ENCODE measurements at places on chromosomes 5 and 9.
A peak's percentile ranks its signal among the peaks of the same experiment; 100 is the strongest.

- no peak for DNase-seq
These were observed 22.5 kb downstream of the C5orf22 start for GRCh38 chr5:31554552-31554951.

DNA sequence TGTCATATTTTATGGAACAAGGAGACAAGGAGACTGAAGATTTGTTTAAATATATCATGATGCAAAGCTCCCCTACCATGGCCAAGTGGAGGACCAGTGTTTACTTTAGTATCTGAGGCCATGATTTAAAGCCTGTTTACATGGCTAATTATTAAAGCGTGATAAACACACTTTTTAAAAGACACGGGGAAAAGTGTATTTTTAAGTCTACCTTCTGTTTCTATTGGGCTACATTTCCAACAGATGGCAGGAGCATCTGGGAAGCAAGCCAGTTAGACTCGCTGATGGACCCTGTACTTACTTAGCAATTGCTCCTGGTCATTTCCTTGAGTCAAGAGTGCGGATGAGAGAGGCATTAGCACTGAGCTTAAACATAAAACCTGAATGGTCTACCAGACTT is 480.3 kb upstream of the SEMA6A start:
- no peak for DNase-seq

DNA sequence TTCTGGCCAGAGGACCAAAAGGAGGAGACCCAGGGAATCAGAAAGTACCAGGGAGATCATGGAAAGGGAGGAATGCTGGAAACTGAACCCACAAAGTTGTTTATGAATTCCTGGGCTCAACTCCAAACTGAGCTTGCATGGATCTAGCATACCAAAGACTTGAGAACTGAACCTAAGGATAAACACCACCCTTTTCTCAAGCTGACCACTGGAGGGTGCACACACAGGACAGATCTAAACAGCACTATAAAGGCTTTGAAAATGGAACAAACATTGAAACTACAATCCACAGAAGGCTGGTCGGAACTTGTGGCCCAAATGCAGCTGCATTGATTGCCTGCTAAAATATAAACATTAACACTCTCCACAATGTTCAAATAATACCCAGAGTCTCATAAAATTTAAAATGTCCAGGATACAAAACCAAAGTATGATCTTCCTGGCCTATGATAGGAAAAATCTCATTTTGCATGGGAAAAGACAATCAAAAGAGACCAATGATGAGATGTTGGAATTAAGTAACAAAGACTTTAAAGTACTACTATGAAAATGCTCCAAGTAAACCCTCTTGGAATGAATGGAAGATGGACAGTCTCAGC is 15.6 kb upstream of the IRF1 start:
- peak; percentile 64 for DNase-seq

GRCh38 chr5:73962801-73963425 is 336.9 kb downstream of the ARHGEF28 start:
- DNase-seq, result no peak

DNA sequence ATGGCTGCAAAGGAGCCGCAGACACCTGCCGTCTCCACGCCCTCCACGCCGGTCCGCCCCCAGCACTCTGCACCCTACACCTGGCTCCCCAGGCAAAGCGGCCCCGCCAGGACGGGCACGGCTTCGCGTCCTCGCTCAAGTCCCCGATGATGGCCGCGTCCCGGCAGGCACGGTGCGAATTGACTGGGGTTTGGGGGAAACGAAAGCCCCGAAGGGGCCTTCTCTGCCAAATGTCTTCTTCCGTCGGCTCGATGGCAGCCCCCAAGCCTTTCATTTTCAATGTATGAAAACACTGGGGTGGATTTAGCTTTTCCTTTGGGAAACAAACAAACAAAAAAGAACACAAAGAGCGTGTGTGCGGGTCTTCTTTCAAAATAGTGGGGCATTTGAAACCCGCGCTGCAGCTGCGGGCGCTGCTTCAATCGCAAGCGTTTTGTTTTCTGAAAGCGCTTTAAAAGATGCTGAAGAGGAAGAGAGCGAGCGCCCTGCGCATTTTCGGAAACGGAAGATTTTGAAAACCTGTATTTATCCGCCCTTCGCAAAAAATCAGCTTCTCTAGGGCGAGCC is 160.0 kb downstream of the RMI1 start:
- DNase-seq, result no peak

DNA sequence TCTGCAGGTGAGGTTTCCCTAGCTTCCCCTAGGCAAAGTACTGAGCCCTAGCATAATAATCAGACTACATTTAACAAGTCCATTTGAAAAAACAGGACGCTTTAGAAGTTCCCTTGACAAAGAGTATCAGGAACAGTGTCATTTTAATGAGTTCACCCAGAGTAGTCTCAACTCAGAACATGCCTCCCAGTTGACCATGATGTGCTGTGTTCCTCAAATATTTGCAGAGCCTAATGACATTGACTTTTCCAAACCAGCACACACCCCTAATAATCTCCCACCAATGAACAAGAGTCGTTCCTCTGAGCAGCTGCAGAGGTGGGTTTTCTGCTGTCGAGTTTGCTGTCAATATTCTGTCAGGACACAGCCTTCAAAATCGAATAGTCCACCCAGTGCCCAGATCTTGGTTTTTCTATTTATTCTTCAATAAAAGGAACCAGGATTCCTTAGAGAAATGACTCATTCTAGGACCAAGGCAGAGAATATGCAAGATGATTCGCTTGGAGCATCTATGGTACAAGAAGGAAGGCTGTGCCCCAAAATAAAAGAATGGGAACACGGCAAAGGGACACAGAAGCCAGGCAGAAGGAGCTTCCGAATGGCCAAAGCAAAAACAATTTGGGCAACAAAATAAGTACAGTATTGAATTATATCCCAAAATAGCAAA is 57.6 kb downstream of the OTULIN start:
- DNase-seq, result no peak

DNA sequence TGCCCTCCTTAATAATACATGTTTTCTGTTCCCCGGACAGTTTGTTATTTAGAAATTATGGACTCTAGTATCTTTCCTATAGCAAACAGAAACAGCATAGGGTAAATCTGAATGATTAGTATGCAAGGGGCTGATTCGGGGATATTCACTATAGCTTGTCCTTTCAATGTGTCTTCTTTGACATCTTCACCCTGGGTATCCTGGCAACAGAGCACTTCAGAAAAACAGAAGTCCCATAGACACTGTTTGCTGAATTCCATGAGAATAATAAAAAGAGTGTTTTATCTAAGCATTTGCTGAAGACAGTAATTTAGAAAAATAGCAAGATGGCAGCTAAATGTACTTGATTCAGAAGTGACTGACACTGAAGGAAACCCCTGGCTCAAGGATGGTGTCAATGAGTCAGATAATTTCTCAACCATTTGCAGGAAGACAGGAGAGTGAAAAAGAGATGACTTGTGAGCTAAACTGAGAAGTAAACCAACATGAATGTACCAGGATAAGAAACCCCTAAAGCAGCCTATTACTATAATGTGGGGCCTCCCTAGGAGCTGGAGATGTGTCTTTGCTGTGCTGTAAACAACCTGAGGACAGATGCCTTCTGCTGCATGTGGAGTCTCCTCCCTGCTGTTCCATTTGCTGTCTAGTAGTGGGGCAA is 246.2 kb downstream of the MAN2A1 start:
- no peak for DNase-seq

DNA sequence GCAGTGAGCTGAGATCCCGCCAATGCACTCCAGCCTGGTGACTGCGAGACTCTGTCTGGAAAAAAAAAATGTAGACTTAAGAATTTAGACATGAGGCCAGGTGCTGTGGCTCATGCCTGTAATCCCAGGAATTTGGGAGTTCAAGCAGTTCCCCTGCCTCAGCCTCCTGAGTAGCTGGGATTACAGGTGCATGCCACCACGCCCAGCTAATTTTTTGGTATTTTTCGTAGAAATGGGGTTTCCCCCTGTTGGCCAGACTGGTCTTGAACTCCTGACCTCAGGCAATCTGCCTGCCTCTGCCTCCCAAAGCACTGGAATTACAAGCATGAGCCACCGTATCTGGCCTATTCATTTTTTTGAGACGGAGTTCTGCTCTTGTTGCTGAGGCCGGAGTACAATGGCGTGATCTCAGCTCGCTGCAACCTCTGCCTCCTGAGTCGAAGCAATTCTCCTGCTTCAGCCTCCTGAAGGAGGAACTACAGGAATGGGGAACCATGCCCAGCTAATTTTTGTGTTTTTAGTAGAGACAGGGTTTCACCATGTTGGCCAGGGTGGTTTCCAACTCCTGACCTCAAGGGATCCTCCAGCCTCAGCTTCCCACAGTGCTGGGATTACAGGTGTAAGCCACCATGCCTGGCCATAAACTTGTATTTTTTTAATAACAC is 14.0 kb downstream of the DDX46 start:
- DNase-seq, result no peak

DNA sequence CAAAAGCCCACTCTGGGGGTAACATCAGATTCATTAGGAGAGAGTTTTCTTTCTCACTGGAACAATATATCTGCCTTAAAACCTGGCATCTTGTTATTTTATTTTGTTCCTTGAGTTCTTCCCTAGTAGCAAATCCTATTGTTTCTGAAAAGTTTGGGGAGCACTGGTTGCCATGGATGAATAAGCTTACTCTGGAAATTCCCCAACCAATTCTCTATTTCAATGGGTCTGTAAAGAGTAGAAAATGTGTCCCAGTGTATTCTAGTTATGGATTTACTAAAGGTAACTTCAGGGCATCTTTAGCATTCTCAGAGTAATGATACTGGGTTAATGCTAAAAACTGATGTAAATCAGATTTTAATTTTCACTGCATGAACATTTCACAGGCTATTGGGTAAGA is 94.2 kb upstream of the S1PR3 start:
- no peak for DNase-seq

DNA sequence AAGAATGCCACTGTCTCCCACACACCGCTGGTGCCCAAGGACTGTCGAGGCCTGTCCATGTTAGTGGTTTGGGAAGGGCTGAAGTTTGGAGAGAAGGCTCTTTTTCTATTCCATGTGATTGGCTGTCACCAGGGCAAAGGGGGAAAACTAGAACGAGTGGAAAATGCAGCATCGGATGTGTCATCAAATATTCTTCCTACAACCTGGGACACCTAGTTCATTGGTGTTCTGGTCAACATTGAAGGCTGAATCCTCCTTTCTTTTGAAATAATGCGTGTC is 53.2 kb downstream of the PIK3R1 start:
- no peak for DNase-seq

DNA sequence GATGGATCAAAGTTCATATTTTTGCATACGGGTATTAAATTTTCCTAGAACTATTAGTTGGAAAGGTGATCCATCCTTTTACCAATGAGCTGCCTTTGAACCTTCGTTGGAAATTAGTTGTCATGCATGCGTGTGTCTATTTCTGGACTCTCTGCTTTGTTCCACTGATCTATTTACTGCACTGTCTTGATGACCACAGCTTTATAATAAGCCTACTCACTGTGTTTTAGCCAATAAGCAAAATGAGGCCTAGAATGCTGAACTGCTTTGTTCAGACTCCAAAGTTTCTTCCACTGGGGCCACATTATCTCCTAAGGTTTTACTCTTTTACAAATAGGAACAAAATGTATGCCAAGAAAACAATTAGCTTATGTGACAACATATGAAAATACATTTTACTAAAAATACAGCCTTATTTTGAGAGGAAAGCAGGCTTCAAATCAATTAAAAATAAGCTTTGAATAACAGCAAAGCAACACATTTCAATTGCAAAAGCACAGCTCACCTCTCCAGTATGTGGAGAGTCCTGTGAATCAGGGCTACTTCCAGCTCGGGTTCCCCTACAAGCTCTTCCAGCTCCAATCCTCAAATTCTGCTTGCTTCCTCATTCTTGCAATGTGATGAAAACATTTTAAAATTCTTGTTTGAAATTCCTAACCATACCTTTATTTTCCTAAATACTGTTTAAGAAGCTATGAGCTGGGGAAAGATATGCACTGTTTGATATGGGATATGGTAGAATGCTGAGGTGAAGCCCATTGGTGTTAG is 72.0 kb downstream of the RETREG1 start:
- DNase-seq, result no peak

DNA sequence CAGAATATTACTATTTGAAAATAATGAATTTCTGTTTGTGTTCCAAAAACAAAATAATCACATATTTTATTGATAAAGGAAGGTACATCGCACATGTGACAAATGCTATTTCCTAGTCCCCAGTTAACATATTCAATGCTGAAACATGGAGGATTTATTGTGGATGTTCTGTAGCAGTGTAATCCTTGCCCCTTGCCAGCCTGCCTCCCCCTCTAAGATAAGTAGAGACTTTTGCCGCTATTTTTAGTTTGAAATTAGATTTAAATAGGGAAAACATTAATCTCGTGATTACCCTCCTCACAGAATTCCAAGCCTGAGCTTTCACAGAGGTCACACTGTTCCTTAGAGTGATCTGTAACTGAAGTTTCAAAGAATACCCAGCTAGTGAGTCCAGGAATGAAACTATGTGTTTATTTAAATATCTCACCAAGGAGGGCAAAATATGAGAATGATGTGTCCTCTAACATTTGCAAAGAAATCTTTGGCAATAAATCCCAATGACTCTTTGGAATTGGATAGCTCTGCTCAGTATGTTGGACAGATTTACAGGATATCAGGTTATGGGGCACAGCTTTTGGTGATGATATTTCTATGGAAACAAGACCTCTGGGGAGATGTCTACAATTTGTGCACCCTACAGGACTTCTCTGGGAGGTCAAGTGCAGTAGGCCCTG is 17.3 kb downstream of the CTXN3 start:
- DNase-seq, result no peak

DNA sequence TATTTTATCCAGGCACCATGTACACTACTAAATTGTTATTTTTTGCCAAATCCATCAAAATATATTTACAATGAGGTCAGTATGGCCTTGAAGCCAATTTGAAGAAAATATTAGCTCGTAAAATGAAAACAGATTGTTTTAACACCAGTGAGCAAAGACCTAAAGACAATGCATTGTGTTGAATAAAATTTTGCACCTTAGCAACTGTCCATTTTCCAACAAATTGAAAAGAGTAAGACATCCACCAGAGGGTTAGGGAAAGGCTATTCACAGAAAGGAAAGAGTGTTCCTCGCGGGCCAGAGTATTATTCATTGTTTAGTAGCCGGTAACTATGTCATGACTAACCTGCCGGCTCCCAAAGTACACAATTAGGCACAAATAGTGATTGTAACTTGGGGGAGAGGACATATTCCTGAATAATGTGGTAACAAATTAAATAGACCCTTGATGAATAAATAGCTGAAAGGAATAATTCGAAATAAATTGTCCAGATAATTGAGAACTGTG is 213.3 kb downstream of the DNAH5 start:
- DNase-seq, result no peak

DNA sequence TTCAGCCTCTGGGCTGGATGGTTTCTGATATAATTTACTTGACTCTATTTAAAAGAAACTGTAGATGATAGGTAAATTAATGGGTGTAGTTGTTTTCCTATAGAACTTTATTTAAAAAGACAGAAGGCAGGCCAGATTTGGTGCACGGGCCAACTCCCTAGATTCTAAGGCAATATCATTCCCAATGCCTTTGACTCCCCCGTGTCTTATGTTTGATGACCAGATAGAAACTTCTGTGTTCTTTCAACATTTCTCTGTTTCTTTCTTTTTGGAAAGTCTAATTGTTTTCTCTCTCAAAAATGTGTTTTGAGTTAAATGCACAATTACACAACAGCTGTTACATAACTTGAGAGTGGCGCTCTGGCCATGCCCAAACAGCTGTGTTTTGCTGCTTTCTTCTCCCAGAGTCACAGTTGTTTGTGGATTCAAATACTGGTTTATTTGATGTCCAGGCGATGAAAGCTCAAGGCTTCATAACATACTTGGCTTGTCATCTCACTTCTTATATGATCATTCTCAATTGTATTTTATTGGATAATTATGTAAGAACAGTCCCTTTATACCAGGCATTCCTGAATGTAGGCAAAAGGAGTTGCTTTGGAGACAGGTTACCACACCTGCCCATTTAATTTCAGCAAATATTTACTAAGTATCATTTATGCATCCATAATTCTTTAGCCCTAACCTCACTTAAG is 1.7 kb upstream of the ALDH1A1 start:
- DNase-seq, result no peak
